ENCODE measurements at places on chromosomes 12 and 14.
A peak's percentile ranks its signal among the peaks of the same experiment; 100 is the strongest.

DNA sequence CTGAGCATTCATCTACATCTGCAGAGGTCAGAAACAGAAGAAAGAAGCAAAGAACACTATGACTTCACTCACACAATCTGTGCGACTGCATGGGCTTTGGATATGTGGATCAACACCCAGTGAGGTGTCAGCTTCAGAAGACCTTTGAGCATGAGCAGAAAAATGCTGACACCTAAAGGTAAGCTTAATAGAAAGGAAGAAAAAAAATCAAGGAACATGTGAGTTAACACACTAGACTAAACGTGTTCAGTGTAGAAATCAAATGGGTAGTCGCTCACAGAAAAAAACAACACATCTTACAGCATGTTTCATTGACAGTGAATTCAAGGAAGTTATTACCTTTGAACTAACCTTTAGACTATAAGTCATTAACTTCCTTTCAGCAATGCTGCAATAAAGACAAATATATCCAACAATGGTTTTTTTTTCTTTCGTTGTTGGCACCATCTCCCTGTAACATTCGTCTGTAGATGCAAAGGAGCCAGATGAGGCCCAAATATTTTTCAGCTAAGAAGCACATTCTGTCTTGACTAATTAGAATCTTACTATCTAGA is 30.9 kb downstream of the RTRAF start:
- no peak for DNase-seq

DNA sequence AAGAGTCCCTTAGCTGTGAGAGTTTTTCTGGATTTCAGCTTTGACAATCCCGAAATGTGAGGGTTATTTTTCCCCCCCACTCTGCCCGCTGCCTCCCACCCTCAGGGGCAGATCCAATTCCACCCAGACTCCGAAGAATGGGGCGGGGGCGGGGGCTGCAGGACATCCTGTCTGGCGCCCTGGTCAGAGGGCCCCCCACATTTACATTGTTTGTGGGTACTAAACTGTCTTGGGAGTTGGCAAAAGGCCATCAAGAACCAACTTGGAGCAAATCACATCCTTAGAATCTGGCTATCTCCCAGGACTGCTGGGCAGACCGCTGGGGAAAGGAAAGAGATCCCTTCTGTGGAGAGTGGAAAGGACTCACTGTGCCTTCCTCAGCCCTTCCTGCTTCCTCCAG is 2.4 kb downstream of the EMP1 start:
- peak; percentile 72 for DNase-seq

GRCh38 chr12:57593187-57593586 is 2.2 kb downstream of the PIP4K2C start:
- no peak for DNase-seq

- no peak for DNase-seq
Observed at GRCh38 chr14:91329486-91330014, 85.0 kb upstream of the GPR68 start.

DNA sequence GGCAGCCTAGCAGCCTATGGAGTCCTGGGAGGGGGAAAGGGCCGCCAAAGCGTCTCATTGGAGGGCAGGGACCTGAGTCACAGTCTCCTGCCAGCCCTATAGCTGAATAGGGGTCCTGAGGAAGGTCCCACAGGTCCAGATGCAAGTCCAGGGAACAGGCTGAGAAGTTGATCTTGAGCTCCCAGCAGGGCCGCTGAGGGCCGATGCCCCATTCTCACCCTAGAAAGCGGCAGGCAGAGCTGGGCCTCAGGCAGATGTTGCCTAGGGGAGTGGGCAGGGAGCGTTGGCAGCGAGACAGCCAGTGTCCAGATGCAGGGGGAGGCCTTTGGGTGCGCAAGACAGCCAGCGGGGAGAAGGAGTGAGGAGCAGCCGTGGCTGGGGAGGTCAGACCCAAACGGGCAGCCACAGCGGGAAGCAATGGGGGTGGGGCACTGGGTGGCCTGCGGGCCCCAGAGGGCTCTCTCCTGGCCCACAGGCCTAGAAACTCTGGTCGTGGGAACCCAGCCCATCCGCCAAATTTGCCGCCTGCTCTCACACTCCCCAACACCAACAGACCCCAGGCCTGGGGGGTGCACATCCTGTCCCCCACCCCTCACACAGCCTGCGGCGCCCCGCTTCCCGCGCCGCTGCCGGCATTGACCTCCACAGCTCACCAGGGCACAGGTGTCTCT is 1.1 kb downstream of the HDAC7 start:
- DNase-seq = no peak

All from right forelimb (tissue), 1 donor.